ENCODE measurements at places on chromosomes 11 and 22.

DNA sequence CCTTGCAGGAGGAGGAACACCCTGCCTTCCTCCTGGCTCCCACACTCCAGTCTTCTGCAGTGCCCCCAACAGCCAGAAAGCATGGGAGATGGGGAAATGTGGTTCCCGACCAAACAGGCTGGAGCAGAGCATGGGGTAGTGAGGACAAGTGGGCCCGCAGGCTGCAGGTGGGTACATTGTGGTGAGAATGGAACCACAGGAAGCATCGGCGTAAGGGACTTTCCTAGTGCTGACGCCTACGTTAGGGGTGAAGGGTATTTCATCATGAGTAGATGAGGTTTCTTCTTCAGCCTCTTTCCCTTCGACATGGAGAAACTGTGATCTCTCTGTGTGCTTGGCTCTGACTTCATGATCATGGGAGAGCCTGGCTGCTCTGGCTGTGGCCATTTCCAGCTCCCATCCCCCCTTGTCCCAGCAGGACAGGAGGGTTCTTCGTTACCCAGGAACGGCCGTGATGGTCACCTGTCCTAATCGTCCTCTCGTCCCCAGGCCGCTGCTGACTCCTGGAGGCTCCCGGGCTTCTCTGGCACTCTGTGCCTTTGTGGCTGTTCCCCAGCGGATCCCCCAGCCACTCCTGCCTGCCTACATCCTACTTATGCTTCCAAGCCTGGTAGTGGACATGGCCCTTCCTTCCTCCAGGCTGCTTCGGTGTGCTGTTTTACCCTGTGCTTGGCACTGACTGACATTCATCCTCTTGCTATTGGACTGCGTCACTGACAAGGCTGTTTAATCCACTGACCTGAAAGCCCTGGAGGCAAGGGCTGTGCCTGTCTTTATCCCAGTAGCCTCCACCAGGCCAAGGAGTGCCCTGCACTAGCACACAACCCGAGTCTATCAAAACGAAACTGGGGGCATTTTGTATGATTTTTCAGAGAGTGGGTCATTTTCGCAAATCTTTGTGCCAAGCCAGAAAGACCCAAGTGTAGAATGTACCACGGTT, 65.2 kb upstream of the CECR2 start:
- no peak for DNase-seq

DNA sequence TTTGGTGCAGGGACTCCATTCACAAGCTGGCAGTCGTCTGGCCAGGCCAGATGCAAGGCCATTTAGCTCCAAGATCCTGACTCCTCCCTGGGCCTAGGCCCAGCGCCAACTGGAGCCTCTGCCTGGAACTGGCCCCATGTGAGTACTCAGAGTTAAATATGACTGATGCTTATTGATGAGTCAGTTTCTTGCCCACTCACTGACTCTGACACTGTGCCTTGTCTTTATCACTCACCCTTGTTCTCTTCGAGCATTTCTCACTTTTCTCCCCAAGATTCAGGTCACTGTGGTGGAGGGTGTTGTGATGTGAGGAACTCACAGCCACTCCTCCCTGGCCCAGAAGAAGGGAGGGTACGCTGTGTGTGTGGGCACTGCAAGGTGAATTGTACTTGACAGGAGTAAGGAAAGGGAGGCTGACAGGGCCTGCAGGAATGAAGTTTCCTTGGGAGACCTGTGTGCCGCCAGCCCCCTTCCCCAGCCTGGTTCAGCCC, 23.2 kb upstream of the ST3GAL4 start:
- peak; percentile 63 for DNase-seq

DNA sequence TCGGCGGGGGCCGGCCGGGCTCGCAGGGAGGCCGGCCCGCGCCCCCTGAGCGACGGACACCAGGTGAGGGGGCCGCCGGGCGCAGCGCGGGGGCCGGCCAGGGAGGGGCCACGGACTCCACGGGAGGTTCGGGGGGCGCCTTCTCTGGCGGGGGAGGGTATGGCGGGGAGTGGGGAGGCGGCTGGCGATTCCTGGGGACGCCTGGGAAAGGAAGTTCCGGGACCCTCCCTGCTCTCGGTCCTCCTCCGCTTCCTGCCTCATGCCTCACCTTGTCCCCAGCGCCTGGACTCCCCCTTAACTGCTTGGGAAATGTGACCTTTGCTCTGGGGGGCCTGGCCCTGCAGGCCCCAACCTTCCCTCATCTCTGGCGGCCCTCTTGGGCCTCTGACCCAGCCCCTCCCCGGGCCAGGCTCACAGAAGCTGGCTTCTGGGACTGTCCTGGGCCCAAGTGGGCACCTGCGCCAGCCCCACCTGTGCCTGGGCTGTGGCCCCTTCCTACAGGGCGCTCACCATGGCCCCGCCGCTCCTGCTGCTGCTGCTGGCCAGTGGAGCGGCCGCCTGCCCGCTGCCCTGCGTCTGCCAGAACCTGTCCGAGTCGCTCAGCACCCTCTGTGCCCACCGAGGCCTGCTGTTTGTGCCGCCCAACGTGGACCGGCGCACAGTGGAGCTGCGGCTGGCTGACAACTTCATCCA, 516 bp downstream of the LRFN4 start:
- DNase-seq: no peak

DNA sequence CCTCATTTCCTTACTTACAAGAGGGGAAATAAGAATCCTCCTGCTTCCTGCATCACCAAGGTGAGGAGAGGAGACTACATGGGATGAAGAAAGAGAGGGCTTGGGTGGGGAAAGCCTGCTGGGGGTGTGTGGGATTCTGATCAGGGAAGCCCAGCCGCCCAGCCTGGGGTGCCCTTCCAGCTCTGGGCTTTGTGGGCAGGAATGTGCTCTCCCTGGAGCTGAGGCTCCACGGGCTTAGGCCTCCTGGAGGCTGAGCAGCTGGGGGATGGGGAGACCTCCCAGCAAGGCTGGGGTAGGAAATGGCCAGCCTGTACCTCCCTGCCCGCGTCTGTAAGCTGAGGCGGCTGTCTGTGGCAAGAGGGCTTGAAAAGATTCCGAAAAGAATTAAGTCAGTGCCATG, 206.1 kb downstream of the GRIK4 start:
- no peak for DNase-seq

DNA sequence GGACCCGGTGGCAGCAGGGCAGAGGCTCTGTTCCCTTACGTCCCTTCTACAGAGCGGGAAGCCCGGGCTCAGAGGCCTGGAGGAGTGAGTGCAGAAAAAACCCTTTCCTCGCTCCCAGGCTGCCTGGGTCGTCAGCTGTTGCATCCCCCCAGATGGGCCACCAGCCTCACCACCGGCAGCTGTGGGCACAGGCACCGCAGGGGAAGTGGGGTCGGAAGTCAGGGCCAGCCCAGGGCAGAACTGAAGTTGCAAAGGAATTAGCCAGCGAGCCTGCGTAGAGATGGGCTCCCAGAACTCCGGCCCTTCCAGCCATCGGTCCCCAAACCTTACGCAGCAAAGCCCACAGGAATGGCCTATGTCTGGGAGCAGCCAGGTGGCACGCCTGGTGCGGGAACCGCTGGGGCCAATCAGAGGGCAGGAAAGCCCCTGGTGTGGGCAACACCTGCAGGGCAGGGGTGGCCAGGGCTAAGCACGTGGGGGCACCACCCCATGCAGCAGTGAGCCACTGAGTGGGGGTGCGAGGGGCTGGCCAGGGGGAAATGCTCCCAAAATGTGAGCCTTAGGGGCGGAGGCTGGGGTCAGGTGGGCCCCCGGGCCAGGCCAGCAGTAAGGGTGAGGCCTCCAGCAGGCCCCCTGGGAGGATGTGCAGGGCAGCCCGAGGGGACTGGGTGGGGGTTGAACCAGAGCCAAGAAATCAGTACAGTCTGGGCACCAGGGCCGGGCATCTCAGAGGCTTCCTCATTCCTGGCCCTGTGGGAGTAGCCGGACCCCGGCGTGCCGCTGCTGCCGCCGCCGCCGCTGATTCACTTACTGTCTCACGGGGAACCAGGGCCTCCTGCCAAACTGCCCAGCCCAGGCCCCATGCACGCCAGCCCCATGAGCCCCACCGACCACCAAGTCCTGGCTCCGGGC, 58.2 kb downstream of the WNT7B start:
- DNase-seq: no peak

- DNase-seq: no peak
Observed at GRCh38 chr11:46381048-46381818, at the start of gene MDK. Gene MDK, plus strand, starts transcription at chr11:46381669. Its CDS starts 389 bp downstream, at chr11:46382058.

DNA sequence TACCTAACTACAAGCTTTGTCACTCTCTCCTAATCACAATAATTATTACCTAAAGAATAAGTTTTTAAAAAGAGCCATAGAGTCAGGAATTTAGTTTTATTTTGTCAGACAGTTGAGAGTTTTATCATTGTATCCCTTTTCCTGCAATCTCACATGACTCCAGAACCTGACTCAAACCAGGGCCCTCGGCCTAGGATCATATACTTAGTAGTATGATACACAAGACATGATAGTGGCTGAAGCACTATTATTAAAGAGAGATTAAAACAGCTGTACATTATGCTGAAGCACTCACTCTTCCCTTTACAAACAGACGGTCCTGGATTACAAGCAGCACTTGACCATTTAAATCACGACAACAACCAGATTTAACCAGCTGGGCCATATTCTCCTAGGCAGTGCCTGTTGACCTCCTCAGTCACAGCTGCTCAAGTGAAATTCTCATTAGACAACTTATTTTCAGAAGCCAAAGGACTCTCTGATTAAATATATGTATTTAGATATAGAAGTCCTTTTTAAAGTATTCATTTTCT, 44.0 kb downstream of the SOX6 start:
- no peak for DNase-seq

GRCh38 chr22:50611341-50612060, 10.9 kb downstream of the MAPK8IP2 start:
- no peak for DNase-seq

- DNase-seq: no peak
Observed at GRCh38 chr22:42664976-42665831, 16.0 kb upstream of the CYB5R3 start.

DNA sequence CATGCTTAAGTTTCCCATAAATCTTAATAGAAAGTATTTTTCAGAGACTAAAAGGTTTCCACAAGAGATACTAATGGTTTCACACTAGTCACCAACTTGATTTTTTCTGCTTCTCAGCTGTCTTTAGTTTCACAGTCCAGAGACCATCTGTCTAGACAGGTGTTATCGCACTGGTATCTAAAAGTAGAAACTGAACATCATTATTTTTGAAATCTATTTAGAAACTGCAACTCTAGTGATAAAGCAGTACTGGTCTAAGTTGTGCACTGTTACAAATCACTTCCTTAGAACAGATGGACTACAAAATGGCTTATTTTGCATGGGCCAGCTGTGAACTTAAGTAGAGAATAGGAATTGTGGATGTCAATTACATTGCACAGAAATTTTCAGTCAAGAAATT, 78.0 kb downstream of the CNTN5 start:
- DNase-seq: no peak

DNA sequence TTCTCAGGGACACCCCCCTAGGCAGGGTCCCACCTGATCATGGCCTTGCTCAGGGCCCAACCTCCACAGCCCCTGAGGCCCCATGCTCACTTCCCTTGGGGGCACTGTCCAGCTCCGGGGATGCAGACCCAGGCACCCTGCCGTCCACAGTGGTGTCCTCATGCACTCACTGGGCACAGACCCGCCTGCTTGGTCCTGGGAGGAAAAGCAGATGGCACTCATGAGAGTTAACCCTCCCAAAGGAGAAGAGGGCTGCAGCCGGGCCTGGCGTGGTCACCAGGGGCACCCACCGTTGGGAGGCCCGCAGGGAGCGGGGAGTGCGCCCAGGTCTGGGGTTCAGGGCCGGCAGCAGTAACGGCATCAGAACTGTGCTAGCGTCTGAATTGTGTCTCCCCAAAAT, 1270.9 kb downstream of the BRD1 start:
- DNase-seq: no peak

DNA sequence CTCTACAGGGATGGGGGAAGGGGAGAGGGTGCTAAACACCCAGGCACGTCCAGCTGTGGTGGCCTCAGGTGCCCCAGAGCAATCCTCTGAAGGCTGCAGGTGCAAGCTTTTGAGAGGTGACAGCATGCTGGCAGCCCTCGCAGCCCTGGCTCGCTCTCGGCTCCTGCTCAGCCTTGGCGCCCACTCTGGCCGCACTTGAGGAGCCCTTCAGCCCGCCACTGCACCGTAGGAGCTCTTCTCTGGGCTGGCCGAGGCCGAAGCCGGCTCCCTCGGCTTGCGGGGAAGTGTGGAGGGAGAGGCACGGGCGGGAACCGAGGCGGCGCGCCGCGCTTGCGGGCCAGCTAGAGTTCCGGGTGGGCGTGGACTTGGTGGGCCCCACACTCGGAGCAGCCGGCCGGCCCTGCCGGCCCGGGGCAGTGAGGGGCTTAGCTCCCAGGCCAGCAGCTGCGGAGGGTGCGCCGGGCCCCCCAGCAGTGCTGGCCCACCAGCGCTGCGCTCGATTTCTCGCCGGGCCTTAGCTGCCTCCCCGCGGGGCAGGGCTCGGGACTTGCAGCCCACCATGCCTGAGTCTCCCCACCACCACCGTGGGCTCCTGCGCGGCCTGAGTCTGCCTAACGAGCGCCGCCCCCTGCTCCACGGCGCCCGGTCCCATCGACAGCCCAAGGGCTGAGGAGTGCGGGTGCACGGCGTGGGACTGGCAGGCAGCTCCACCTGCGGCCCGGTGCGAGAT, 112.1 kb downstream of the TRIM29 start:
- no peak for DNase-seq

- DNase-seq: no peak
Observed at GRCh38 chr22:43345761-43346301, 2.7 kb upstream of the SCUBE1 start.

DNA sequence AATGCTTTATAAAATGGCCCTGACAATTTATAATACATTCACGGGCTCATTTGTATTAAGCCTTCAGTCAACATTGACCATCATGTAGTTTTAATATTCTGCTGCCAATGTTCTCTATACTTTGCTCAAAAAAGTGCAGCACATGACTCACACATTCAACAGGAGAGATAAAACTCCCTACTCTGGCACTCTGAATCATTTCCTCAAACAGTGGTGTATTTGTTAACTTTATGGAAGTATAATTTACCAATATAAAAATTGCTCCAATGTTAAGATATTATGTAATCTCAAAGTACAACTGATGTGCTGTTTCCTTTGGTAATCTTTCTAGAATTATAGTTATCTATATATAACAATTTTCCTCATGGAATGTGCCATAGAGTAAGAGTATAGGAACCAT, 39.9 kb downstream of the MAML2 start:
- DNase-seq: peak; percentile 49

- DNase-seq: no peak
Observed at GRCh38 chr11:64041846-64042245, 6.1 kb downstream of the FLRT1 start.
